ENCODE measurements at places on chromosomes 1 and 21. TPM values are rescaled to one million over a fixed set of nuclear protein-coding genes. Genes with fewer than 3 reads are reported as not detected.

DNA sequence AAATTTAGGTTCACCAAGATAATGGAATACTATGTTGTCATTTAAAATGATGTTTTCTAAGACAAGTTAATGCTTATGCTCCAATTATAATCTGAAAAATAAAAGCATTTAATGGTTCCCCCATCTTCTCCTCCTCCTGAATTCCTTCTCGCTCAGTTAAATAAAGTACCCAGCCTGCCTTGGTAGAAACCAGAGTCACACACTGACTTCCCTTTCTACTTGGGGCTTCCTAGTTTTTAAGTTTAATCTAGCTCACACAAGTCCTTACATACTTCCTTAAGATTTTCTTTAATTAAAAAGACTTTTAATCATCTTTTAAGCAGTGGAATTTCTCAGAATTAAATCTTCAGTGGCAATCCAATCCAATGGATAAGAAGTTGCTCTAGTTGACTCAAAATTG lies 32.9 kb downstream of the CD58 start:
- no peak for DNase-seq

The RGS16 gene
- total RNA-seq: 22.4 TPM

The SPRR2A gene
- 0.96 TPM for total RNA-seq

The CLCNKB gene
- 0.65 TPM for total RNA-seq

DNA sequence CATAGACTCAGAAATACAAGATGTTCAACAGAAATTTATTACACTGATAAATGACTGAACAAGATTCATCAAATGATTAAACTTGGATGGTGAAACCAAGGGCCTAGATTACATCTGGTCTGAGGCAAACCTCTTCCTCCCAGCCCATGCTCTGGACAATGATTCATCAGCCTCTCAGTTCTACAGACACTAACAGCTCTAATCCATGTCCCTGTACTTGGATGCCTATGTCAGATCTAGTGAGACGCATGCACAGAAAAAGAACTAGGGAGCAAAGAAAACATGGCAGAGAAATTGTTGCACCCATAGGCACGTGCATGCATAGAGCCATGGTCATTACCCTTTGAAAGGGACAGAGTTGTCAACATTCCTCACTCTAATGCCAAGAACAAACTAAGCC lies 250.1 kb downstream of the KCNH1 start:
- DNase-seq: no peak

GRCh38 chr1:74505928-74506710 lies 6.3 kb downstream of the LRRC53 start:
- DNase-seq: no peak

DNA sequence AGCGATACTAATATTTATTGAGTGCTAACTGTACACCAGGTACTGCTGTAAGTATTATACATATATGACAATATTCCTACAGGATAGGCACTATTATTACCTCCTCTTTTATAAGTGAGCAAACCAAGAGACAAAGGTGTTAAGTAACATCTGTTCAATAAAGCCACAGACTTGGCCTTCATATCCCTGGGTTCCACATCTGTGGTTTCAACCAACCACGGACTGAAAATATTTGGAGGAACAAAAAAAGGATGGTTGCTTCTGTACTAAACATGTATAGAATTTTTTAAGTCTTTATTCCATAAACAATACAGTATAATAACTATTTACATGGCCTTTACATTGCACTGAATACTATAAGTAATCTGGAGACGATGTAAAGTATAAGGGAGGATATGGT lies 95.1 kb downstream of the RERE start:
- no peak for DNase-seq

The GRIK1 gene
- total RNA-seq: 0.49 TPM

The DR1 gene
- 50.1 TPM for total RNA-seq

GRCh38 chr1:31064111-31064717 lies 1.3 kb downstream of the PUM1 start:
- DNase-seq: no peak

GRCh38 chr1:197399755-197400521 lies 131.9 kb downstream of the CRB1 start:
- DNase-seq: no peak

The CFAP141 gene
- total RNA-seq: not detected

The BARHL2 gene
- total RNA-seq: not detected

The RGS8 gene
- not detected for total RNA-seq

The SLAMF9 gene
- total RNA-seq: not detected

GRCh38 chr1:186202271-186202764 lies 172.7 kb downstream of the TPR start:
- DNase-seq: peak; percentile 42

DNA sequence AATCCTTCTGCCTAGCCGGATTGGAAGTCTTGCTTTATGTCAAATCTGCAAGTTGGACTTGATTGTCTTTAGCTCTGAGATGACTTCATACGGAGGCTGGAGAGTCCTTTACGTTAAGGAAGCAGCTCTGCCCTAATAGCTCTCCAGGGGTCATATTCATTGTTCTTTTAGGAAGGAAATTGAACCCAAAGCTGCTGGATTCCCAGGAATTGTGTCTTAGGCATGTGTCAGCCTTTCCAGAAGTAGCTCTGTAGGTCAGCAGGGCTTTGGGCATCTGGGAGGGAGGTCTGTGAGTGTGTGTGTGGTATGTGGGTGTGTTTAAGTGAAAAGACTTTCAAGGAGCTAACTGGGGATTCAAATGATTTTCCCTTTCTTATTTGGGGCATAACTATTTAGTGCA lies 82.4 kb downstream of the ABCA4 start:
- DNase-seq: no peak

- no peak for DNase-seq
Measured at GRCh38 chr1:27621051-27621920, 13.7 kb downstream of the FGR start.

The RORC gene
- 14.5 TPM for total RNA-seq

GRCh38 chr1:14909273-14909672 lies 244.3 kb upstream of the TMEM51 start:
- DNase-seq: no peak

DNA sequence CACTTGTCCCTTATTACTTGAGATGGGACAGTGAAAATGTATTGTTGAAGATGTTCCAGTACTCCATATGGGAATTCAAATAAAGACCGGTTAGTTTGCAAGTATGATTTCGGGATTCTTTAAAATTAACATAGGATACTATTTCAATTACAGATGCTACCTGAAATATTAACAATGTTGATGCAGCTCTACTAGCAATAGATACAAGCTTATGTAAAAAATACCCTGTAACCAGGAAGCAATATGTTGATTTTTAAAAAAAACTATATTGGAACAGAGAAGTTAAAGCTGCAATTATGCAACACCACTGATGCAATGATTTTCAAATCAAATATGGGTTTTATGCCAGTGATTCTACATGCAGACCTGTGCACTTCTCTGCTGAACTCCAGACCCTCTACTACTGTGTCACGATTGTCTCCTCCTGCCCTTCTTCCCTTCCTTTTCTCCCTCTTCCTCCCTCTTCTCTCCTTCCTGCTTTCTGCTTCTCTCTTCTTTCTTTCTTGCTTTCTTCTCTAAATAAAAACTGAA lies 179.2 kb downstream of the ATP6V1G3 start:
- DNase-seq: no peak

DNA sequence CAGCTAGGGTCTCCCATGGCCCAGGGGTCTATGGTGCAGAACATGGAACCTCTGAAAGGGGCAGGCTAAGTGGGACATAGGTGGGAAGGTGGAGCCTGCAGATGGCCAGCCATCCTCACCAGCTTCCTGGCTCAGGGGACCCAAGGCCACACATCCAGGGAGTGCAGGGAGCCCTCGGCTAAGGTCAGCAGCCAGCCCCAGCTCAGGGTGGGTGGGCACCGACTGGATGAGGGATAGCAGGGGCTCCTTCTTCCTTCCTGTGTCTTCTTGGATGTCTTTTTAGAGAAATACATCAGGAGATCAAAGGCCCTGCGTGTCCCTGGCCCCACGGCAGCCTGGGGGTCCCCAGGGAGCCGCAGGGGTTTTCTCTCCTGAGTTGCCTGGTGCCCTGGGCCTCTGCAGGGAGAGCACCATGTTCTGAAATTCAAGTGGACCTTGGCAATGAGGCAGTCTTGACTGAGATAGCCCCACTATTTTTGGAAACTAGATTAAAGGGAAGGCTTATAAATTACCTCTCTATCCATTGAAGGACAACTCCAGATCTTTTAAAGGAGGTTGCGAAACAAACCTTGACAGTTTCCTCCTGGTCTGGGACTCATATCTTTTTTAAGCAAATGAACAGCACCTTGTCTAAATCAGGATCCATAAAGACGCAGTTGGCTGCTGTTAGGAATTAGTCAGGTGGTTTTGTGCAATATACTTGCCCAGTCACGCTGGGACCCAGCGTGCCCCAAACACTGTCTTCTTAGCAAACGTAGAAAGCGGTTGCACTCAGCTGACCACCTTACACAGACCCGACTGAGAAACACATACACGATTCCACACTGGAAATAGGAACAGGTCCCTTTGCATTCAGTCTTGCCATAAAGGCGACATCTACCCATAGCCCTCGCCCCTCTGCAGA lies 242.3 kb downstream of the TOMM20 start:
- DNase-seq: no peak

GRCh38 chr1:203295796-203296195 lies 9.5 kb upstream of the BTG2 start:
- no peak for DNase-seq

- DNase-seq: no peak
Measured at GRCh38 chr1:83023212-83023611, 975.7 kb downstream of the TTLL7 start.

DNA sequence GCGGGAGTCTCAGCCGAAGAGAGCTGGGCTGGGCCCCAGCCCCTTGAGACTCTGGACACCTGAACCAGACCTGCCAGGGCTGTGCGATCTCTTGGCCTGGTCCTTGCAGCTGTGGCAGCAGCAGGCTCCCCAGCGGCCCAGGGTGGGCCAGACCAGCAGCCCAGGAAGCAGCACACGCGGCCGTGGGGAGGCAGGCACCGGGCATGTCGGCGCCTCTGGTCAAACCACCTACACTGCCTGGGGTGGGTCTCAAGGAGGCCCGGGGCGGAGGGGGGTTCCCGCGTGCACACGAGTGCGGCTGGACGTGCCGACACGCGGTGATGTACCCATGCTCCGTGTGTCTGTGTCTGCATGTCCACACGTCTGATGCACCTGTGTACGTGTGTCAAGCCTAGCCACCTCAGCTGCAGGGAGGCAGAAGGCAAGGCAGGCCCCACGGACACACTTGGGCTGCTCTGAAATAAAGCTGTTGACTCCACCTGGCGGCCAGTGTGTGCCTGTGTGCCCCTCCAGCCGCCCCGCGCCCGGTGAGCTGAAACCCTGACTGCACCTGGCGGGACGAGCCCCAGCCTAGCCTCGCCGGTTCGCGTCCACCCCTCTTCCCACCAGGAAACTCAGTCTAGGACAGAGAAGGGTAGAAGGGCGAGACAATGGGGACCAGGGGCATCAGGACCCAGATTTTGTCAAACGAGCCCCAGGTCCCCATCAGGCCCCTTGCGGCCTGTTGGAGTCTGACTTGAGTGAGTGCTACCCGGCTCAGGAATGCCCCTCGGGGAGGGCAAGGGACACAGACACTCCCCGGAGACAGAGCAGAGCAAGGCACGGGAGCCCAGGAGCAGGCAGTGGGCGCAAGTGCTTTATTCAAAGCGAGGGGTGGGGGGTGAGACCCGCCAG lies 11.6 kb downstream of the SCNN1D start:
- DNase-seq: peak; percentile 87

GRCh38 chr1:24920533-24920925 lies 9.5 kb downstream of the RUNX3 start:
- no peak for DNase-seq

The DNALI1 gene
- total RNA-seq: 11.5 TPM

GRCh38 chr1:18365099-18365705 lies 115.5 kb upstream of the KLHDC7A start:
- DNase-seq: no peak

GRCh38 chr1:47661040-47661439 lies 223.2 kb downstream of the FOXD2 start:
- peak; percentile 20 for DNase-seq

The CCDC17 gene
- total RNA-seq: 2.4 TPM

The ARTN gene
- 5.7 TPM for total RNA-seq

Data from ureter (tissue), 1 donor.